Osteoblast (primary cell): ENCODE measurements at places on chromosomes 7 and 10. TPM values are rescaled to one million over a fixed set of nuclear protein-coding genes. Genes with fewer than 3 reads are reported as not detected.

MYPN gene
- total RNA-seq = 1.5 and 1.8 TPM in 2 replicates

EPHA1 gene
- not detected in 2 replicates for total RNA-seq

HOXA3 gene
- total RNA-seq = 3.5 and 4.0 TPM in 2 replicates

NODAL gene
- not detected in 2 replicates for total RNA-seq

DNA sequence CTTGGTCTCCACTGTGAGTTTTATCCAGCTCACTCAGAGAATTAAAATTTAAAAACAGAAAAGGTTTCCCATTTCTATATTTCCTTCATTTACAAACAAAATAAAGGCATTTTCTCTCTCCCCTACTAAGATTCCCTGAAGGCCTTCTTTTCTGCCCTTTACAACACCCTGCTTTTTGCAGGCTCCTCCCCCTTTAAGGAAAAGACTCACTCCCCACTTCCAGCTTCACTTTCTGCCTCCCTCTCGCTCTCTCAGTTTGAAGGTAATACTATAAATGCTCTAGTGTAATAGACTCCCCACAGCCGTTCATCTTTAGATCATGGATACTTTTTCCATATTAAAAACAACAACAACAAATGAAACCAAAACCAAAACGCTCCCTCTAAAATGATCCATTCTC lies 53.3 kb downstream of the CDHR3 start:
- peaks cover 3% of the 10 kb centered on the region for H3K27me3 ChIP-seq
- no peak overlapping the region for H3K27ac ChIP-seq
- DNase-seq = no peak
- H3K4me1 ChIP-seq = peaks cover 11% of the 10 kb centered on the region

DNA sequence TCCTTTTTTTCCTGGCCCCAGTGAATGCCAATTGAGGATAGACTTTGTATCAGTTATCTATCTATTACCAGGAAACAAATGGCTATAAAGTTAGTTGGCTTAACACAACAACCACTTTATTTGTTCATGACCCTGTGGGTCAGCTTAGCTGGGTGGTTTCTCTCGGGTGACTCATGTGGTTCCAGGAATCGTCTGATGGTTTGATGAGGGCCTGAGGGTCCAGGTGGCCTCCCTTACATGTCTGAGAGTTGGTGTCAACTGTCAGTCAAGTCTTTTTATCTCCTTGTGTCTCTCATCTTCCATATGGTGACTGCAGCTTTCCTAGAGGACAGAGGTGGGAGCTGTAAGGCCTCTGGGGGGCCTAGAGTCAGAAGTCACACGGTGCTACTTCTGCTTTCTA lies 15.3 kb upstream of the MAPK8 start:
- H3K27ac ChIP-seq = no peak overlapping the region
- no peak overlapping the region for H3K4me3 ChIP-seq
- peaks cover 32% of the 10 kb centered on the region for H3K27me3 ChIP-seq
- no peaks in the 10 kb centered on the region for H3K36me3 ChIP-seq
- DNase-seq = no peak

DNA sequence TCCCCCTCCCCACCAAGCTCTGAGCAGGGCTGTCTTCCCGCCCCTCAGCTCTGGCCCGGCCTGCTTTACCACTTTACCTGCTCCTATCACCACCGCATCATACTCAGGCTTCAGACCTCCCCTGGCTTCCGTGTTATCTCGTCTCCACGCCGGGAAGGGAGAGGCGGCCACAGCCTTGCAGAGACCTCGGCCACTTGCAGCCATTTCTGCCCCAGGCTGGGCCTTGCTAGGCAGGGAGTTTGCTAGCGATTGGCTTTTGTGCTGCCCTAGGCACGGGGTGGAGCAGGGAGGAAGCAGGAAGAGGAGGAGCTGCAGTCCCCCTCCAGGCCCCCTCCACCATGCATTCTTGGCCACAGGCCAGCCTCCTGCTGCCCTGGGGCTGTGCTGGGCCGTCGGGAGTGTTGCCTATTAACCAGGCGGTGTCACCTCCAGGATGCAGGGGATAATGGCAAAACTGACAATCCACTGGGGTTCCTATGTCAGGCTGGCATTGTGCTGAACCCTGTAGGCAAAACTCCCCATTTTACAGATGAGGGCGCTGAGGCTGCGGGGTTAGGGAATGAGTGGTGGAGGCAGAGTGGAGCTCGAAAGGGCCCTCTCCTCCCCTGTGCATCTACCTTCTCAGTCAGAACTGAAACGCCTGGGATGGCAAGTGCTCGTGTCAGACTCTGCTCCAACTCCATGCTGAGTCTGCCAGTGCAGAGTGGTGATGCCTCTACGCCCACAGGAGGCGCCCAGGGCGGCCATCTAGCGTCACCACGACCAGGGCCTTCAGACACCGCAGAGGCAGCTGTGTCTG lies at the start of gene PYROXD2:
Gene PYROXD2, minus strand, starts transcription at position 251 of the 799 bp plus-strand sequence. Its CDS starts 47 bp downstream, at position 204.
- DNase-seq = peak; percentile 99
- H3K4me3 ChIP-seq = peak within 1 kb of the TSS; percentile 94
- H3K4me1 ChIP-seq = peaks cover 14% of the 10 kb centered on the region
- peaks cover 17% of the 10 kb centered on the region for H3K36me3 ChIP-seq

DNA sequence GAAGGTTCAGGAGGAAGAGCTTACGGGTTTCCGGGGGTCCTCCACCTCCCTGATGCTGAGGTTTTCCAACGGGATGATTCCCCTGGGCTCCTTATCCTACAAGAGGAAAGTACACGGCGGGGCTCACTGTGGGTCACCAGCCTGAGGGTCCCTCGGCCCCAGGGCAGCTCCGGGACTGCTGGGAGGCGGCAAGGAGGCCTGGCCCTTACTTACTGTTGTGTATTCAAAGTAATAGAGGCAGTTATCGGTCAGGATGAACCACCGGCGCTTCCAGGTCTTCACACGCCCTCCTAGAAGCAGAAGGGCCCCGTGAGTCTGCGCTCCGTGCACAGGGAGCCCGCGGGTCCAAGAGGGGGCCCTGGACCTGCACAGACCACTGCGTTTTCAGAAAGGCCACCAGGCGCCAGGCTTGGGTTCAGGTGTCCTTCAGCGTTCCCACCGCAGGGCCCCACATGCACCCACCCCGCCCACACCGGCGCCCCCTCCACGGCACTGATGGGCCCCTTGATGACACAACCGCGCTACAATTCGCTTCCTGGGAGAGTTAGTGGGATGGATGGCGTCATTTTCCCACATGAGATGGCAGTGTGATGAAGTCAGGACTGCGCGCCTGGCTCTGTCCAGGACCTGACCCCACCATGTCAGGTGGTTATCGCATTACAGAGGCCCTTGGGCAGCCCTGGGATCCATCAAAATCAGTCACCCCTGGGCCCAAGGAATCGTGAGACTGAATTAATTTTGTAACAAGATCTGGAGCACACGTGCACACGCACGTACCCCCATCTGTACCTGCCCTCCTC lies 106.7 kb downstream of the CYTH3 start:
- DNase-seq = peak; percentile 66
- H3K36me3 ChIP-seq = peaks cover 58% of the 10 kb centered on the region
- H3K4me1 ChIP-seq = peaks cover under 1% of the 10 kb centered on the region

DNA sequence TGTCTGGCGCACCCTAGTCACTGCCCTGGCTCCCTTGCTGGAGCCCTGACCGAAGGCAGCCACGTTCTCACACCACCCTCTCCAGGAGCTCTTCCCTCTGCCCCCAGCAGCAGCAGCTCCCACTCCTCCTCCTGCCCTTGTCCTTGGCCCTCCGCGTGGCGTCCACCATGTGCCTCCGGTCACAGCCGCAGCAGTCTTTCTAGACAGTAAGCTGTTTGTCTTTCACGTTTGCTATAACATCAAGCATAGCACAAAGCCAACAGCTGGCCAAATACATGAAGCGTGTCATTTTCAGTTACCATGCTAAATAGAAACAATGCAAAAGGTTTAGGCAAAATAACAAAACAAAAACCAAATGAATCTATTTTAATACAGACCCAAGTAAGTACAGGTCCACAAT lies 3.3 kb downstream of the PITRM1 start:
- peaks cover 61% of the 10 kb centered on the region for H3K36me3 ChIP-seq
- no peaks in the 10 kb centered on the region for H3K27me3 ChIP-seq
- no peak overlapping the region for H3K27ac ChIP-seq
- DNase-seq = no peak
- no peak overlapping the region for H3K4me3 ChIP-seq
- peaks cover 2% of the 10 kb centered on the region for H3K4me1 ChIP-seq

DNA sequence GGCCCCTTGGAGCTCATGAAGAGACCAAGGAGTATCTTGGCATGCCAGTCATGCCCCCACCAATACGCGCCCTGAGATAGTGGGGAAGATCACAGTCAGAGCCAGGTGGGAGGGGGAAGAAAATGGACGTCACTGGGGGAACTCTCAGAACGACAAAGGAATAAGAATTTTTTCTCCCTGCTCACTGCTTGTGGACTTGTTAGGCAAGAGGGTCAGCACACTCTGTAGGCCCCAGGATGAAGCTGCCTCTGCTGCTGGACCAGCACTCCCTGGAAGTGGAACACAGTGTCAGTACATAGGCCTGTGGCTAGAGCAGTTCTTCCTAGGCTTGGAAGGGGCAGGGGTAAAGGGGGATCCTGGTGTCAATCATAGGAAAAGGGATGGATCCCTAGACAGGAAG lies 46.5 kb downstream of the DRGX start:
- H3K4me3 ChIP-seq = no peak overlapping the region
- no peaks in the 10 kb centered on the region for H3K4me1 ChIP-seq
- H3K27ac ChIP-seq = no peak overlapping the region

DNA sequence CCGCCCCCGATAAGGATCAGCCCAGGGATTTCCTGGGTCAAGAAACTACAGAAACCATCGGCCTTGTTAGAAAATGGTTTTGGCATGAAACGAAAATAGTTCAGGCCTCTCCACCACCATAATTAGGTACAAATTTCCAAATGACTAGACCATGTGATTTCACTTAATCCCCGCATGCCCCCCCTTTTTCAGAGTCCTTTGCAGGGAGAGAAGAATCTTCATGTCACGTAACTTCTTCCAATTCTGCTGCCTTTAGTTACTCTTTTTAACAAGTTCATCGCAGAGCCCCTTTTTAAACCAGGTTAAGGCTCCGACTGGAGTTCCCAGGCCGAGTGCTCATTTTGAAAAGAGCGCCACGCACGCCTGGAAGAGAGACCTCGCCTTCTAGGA lies 3.4 kb downstream of the PDGFA start:
- peaks cover 5% of the 10 kb centered on the region for H3K36me3 ChIP-seq
- peaks cover 7% of the 10 kb centered on the region for H3K27me3 ChIP-seq
- no peak for DNase-seq
- no peak overlapping the region for H3K27ac ChIP-seq
- H3K4me3 ChIP-seq = peak overlapping the region; percentile 91
- peaks cover 34% of the 10 kb centered on the region for H3K4me1 ChIP-seq

GRCh38 chr10:119237722-119238436 lies 30.5 kb downstream of the GRK5 start:
- H3K36me3 ChIP-seq = no peaks in the 10 kb centered on the region
- no peak overlapping the region for H3K4me3 ChIP-seq
- no peaks in the 10 kb centered on the region for H3K27me3 ChIP-seq
- H3K27ac ChIP-seq = no peak overlapping the region
- H3K4me1 ChIP-seq = peaks cover 5% of the 10 kb centered on the region

DNA sequence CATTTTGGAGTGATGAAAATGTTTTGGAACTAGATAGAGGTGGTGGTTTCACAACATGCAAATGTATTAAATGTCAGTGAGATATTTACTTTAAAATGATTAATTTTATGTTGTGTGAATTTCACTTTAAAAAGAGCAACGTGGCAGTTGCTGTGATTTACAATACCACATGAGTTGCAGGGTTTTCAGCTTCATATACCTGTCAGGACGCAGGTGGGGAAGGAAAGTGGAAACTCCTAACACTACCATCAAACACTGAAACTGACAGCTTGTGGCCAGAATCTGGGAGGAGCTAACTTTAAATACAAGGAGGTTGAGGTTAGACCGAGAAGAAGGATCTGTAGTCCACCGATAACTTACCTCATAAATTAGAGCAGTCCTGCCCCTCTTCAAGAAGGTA lies 168.9 kb upstream of the TMEM72 start:
- no peaks in the 10 kb centered on the region for H3K36me3 ChIP-seq
- no peaks in the 10 kb centered on the region for H3K27me3 ChIP-seq
- no peaks in the 10 kb centered on the region for H3K4me1 ChIP-seq
- no peak overlapping the region for H3K4me3 ChIP-seq
- DNase-seq = no peak

- H3K4me3 ChIP-seq = no peak overlapping the region
- no peaks in the 10 kb centered on the region for H3K4me1 ChIP-seq
- no peaks in the 10 kb centered on the region for H3K36me3 ChIP-seq
- DNase-seq = no peak
- no peaks in the 10 kb centered on the region for H3K27me3 ChIP-seq
- no peak overlapping the region for H3K27ac ChIP-seq
Measured at GRCh38 chr7:90605055-90605454, 8.9 kb downstream of the CDK14 start.

DNA sequence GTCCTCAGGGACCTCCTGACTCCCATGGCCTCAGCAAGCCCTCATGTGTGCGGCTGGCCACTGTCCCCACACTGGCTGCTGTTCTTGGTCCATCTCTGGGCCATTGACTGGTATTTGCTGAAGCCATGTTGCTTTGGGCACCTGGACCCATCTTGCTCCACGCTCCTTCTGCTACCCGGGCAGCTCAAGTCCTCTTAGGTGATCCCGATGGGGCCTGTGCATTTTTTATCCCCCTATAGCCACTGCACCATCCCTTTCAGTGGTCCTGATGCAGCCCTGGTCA lies 16.7 kb downstream of the RAMP3 start:
- no peaks in the 10 kb centered on the region for H3K36me3 ChIP-seq
- peaks cover 1% of the 10 kb centered on the region for H3K27me3 ChIP-seq
- DNase-seq = no peak

- no peaks in the 10 kb centered on the region for H3K36me3 ChIP-seq
- no peak overlapping the region for H3K27ac ChIP-seq
- H3K4me3 ChIP-seq = peak overlapping the region; percentile 39
- H3K27me3 ChIP-seq = no peaks in the 10 kb centered on the region
- peaks cover 11% of the 10 kb centered on the region for H3K4me1 ChIP-seq
Measured at GRCh38 chr7:129222064-129222463, 2.8 kb upstream of the AHCYL2 start.

- no peaks in the 10 kb centered on the region for H3K27me3 ChIP-seq
- H3K27ac ChIP-seq = no peak overlapping the region
- H3K4me1 ChIP-seq = peaks cover 2% of the 10 kb centered on the region
- H3K36me3 ChIP-seq = peaks cover 32% of the 10 kb centered on the region
- DNase-seq = peak; percentile 86
- H3K4me3 ChIP-seq = no peak overlapping the region
Measured at GRCh38 chr7:6579446-6579845, 2.2 kb downstream of the ZDHHC4 start.

- no peak overlapping the region for H3K27ac ChIP-seq
- no peak for DNase-seq
Measured at GRCh38 chr7:130553398-130554029, 61.6 kb downstream of the MEST start.

DNA sequence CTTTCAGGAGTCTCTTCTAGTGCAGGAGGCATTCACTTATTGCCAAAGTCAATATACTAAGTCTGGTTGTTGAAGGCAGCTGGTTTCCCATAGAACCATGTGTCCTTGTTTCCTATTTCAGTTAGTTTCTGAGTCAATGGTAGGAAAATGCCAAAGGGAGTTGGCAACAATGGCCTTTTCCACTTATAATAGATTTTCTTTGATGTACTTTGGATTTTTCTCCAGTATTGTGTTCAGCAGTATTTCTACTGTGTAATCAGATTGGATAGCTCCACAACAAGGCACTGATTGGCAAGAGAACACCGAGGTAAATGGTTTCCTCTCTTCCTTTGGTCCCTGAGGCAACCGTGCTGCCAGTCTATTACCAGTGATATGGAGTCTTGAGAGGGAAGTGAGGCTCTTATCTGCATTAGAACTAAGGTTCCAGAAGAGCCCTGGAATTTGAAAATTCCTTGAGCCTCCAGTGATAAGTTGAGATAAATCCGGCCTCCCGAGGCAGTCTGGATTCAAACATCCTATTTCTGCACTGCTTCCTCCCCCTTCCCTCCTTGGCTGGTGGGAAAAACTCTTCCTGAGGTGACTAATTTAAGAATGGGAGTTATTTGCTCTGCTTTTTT lies 7.9 kb upstream of the SEPTIN7 start:
- peaks cover 8% of the 10 kb centered on the region for H3K4me1 ChIP-seq
- no peak overlapping the region for H3K27ac ChIP-seq
- no peak for DNase-seq
- peak overlapping the region; percentile 30 for H3K4me3 ChIP-seq
